ENCODE measurements at places on chromosomes 5 and 9.

GRCh38 chr5:80632700-80633099 is 21.8 kb upstream of the MSH3 start:
- DNase-seq, result no peak

DNA sequence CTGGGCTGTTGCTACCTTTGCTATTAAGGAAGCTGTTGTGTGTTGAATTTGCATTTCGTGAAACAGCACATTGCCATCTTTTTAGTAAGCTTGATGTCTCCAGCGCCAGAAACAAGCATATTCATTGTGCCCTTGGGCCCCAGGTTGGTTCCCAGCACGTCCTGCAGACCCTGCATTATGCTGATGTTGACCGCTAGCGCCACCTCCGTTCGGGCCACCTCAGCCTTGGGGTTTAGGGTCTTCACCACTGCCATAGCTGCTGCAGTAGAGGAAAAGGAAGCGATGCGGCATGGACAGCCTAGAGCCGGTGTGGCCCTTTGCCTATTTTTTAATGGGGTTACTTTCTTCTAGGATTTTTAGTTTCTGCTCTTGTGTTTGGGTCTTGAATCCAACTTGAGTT is 23.8 kb upstream of the OTULIN start:
- no peak for DNase-seq

DNA sequence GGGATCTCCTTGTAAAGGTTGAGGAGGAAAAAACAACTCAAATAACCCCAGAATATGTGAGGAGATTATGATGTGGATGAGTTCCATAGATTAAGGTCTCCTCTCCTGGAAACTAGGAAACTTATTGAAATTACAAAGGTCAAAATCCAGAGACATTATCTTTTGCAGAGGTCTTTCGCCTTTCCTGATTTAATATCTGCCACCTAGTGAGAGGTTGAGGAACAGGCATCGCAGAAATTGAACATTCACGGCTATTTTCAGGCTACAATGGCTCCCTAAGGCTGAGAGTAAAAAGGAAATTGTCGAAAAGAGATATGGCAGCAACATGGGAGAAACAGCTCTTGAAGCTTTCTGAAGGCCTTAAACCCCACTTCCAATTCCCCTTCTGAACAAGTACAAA is 127.5 kb upstream of the PLCXD3 start:
- DNase-seq, result no peak

DNA sequence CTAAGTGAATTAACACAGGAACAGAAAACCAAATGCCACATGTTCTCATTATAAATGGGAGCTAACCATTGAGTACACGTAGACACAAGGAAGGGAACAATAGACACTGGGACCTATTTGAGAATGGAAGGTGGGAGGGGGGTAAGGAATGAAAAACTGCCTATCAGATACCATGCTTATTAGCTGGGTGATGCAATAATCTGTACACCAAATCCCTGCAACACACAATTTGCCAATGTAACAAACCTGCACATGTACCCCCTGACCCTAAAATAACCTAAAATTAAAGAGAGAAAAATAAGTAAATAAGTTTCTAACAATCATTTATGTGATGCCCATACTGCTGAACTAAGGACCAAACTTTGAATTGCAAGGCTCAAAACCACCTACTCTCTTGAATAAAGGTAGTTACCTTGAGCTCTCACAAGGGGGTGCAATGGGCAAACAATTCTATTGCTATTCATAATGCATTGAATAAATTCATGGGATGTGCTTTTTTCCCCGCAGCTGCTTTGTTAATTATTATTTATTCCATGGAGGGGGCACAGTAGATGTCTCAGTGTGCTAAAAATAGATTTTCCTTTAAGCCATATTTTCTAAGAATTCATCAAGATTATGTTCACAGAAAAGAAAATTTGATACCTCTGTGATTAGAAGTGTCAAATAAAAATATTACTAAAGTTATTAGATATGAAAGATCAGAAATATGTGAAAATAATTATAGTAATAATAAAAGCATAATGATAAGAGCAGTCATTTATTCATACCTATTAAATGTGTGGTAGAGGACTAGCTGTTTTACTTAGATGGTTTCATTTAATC is 76.2 kb upstream of the PTPN3 start:
- peak; percentile 0 for DNase-seq

DNA sequence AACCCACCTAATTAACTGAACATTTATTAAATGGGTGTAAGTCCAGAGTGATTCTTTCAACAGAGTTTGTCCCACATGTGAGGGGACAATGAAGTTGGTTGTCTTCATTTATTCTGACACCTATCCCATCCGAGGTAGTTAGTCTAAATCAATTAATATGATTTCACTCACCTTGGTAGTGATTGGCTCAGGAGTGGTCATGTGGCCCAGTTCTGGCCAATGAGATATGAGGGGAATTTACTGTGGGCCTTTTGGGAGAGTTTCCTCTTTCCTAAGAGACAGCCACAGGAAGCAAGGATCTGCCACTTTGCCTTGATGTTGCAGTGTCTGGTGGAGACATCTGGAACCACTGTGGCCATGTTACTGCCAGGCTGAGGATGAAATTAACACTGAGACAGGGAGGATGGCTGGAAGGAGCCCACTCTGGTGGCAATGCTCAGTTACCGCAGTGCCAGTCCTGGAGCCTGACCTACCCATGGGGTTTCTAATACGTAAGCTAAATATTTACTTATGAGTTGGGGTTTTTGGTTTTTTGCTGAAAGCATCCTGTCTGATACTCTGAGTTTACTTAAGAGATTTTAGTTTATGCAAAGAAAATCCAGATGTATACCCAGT is 118.6 kb downstream of the FGF18 start:
- no peak for DNase-seq

GRCh38 chr9:69035438-69036308 is at the start of gene FXN:
FXN (plus strand) TSS chr9:69035752; CDS start chr9:69035783, 31 bp downstream.
- DNase-seq, result peak; percentile 74

- DNase-seq, result peak; percentile 68
Observed at GRCh38 chr5:67246108-67246507, 49.5 kb upstream of the CD180 start.

DNA sequence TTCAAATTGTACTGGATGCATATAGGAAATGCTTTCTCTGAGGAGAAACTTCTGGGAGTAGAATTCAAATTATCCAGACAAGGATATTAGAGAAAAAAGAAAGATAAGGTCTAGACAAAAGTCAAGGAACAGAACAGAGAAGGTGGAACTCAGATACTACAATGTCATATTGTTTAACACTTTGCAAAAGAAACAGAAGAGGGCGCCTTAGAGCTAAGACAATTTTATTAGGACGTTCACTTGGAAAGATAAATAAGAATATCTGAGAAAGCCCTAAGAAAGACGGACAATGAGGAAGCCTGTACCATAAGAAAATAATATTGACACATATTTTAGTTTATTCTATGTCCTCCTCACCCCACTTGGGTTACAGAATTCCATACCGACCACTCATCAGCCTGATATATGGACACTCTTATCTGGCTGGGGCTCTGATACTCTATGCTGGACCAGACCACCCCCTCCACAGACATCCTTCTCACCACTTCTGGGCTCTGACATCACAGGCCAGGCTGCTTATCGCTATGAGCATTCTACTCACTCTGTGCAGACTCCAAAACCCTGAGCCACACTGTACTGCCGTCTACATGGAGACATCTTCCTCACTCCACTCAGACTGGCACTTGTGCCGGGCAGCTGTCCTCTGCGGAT is 9.1 kb upstream of the AK3 start:
- DNase-seq, result peak; percentile 36

DNA sequence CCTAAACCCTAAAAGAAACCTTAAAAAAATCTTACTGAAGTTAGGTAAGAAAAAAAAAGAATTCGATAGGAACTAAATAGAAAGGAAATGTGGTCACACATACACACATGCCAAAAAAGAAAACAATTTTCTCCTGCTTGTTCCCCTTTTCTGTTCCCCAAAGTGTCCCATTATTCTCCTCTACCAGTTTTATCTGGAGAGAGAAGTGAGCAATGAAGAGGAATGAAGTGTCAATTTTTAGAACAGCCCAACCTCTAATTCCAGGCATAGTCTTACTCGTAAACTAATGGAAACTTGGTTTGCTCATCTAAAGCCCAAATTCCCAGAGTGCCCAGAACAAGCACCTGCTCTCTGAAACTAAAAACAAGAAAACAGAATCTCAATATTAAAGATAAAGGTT is 26.1 kb downstream of the AP3B1 start:
- no peak for DNase-seq

- no peak for DNase-seq
Observed at GRCh38 chr5:159928122-159928909, 12.0 kb downstream of the ADRA1B start.

GRCh38 chr5:178290376-178290775 is 57.8 kb upstream of the PHYKPL start:
- no peak for DNase-seq

DNA sequence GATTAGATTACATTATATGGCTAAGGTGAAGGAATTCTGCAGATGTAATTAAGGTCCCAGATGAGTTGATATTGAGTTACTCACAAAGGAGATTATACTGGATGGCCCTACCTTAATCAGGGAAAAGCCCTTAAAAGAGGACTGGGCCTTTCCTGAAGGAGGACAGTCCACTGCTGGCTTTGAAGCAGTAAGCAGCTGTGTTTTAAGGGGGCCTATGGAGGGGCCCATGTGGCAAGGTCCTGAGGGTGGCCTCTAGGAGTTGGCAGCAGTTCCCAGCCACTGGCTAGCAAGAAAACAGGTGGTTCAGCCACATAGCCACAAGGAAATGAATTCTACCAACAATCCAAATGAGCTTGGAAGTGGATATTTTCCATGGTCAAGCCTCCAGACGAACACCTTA is 36.4 kb upstream of the GDNF start:
- DNase-seq, result no peak

- DNase-seq, result no peak
Observed at GRCh38 chr5:28512648-28513047, 1474.3 kb upstream of the CDH9 start.

DNA sequence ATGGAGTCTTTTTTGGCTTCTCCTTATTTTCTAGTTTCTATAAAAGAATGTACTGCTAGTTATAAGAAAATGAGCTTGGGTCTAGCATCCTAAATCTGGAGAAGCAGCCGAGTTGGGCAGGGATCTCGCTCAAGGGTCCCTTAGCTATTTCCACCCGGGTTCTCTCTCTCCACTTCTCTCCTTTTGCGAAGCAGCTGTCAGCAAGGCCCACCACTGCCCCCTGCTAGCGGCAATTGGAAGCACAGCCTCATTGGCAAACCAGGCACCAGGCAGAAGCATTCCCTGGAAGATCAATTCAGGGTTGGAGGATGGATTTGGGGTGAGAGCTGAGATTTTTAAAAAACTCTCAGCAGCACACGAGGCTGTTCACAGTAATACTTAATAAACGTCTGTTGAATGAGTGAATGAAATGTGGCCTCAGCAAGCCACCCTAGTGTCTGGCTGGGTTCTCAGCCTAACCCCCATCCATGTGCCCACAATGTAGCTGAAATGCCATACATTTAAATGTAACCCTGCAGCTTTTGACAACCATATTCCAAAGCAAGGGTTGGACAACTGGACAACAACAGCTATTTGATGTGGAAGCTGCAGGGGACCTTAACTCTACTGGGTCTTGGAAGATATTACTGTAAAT is 34.6 kb upstream of the TNIP1 start:
- peak; percentile 61 for DNase-seq

- DNase-seq, result no peak
Observed at GRCh38 chr9:13278368-13279246, 885 bp downstream of the MPDZ start.

GRCh38 chr5:120463991-120464626 is at the start of gene PRR16:
PRR16 (plus strand) TSS chr5:120464300.
- no peak for DNase-seq

DNA sequence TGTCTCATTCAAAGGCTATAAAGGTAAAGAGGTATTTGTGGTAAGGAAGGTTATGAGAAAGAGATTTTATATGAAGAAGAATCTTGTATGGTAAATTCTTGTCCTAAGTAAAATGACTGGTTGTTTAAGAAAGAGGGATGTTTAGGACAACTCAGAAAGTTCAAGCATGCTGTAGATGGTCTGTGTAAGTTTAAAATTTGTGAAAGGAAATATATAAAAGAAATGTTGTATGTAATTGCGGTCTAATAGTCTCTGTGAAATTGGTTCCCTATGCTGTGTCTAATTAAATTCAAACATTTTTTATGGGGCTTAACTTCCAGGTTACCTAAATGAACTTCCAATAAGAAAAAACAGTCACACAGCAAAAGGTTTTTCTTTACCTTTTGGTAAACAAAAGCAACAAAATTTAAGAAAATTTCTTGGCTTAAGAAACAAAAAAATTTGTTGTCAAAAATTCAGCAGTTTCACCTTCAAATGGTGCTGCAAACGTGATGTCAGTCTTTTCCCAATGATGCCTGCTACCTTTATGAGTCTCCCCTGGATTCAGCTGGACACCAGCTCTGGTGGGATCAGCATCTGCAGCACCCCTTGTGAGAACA is 83.0 kb upstream of the FCN1 start:
- no peak for DNase-seq

DNA sequence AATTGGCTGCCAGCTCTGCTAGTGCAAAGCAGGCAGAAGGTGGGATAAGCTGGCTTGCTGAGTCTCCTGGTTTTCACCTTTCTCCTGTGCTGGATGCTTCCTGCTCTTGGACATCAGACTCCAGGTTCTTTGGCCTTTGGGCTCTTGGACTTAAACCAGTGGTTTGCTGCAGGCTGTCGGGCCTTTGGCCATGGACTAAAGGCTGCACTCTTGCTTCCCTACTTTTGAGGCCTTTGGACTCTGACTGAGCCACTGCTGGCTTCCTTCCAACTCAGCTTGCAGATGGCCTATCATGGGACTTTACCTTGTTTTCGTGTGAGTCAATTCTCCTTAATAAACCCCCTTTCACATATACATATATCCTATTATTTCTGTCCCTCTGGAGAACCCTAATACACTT is 1293.9 kb upstream of the CDH6 start:
- DNase-seq, result no peak

DNA sequence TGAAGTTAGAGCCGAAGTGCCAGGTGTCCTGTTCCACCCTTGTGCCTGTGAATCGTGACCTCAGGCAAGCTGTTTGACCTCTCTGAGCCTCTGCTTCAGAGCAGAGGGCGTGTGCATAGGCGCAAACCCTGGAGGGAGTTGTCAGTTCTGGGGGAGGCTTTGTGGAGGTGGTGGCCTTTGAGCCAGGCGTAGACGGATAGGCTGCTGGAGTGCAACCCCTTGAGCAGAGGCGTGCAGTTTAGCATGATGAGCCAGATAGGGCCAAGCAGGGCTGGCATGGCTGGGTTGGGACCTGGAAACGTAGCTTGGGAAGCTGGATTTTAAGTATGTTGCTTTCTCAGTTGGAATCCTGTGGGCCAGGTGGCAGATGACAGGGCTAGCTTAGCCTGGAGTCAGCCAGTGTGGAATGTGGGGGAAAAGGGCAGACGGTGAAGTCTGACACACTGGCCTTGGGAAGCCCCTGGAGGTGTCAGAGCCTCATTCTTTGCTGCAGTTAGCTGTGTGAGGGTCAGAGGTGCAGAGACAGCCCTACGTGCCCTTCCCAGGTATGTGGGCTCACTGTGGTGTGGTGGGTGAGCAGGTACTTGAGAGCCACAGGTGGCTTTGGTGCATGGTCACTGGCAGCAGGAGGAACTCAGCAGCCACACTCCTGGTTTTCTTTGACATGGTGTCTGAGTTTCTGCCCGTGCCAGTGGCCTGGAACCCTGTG is 93.4 kb downstream of the DAB2IP start:
- no peak for DNase-seq

Measured in stimulated activated naive CD4-positive, alpha-beta T cell (primary cell).